ENCODE measurements at places on chromosomes 6 and 20. TPM values are rescaled to one million over a fixed set of nuclear protein-coding genes. Genes with fewer than 3 reads are reported as not detected.

The HLA-DRB5 gene
- not detected for total RNA-seq

The APOBEC2 gene
- not detected for total RNA-seq

The HLA-DOA gene
- not detected for total RNA-seq

The ZSCAN16 gene
- total RNA-seq = 4.6 TPM

The TRIM40 gene
- total RNA-seq = not detected

The KIF13A gene
- total RNA-seq = 21.9 TPM

The TRIM10 gene
- not detected for total RNA-seq

The KCNB1 gene
- total RNA-seq = 0.99 TPM

The BFSP1 gene
- 4.7 TPM for total RNA-seq

The TFAP2A gene
- total RNA-seq = 15.9 TPM

The CAGE1 gene
- total RNA-seq = not detected

The GABRR2 gene
- total RNA-seq = 0.09 TPM

The IL17F gene
- total RNA-seq = not detected

The TUBB2B gene
- total RNA-seq = 14.6 TPM

The CLDN20 gene
- not detected for total RNA-seq

The HLA-F gene
- total RNA-seq = 2.5 TPM

The CRISP3 gene
- not detected for total RNA-seq

The FOXA2 gene
- total RNA-seq = 13.0 TPM

The PACRG gene
- not detected for total RNA-seq

The DZANK1 gene
- total RNA-seq = 2.6 TPM

Data from A549 treated with ZK216348 at 1 μM for 4 hours (cell line).